ENCODE measurements at places on chromosomes 12 and 14.

GRCh38 chr12:95663525-95663924, 112.2 kb upstream of the USP44 start:
- DNase-seq: no peak

DNA sequence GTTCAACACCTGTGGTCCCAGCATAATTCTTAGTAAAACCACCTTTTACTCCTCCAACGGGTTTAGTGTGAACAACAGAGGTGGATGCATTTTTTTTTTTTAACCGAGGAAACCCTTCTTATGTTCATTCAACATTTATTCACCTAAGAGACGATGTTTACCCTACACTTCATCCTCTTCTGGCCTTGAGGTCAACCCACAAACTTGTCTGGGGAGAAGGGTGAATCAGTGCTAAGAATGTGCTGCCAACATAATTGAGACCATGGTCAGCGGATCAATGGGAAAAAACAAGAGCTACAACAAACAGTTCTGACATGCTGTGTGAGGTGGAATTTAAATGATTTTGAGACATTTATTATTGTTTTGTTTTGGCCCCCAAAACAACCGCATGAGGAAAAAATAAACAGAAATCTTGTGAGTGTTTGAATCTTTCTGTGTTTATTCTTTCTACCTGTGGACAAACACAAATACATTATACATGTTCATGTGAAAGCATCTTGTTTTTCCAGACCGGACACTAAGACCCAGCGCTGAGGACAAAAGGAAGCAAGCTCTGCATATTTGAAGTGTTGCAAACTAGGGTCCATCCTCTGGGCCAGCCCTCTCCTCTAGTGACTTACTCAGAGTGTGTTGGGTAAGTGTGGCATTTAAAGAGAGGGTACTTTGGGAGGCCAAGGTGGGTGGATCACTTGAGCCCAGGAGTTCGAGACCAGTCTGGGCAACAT, 5.1 kb upstream of the USP30 start:
- no peak for DNase-seq

DNA sequence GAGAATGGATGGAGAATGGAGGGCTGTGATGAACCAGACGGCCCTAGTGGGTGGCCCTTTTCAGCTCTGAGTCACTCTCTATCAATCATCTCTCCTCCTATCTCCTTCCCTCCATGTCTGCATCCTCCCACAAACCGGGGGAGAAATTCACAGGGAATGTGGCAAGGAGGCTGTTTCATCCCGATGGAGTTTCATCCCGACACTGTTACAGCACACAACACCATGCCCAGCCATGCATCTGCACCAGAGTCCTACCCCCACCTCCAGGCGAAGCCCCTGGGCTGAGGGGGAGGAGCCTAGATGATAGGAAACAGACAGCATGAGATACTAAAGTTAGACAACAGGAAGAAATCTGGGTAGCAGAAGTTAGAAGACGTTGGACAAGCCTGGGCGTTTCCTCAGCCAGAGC, 20.8 kb downstream of the SLC8B1 start:
- no peak for DNase-seq

DNA sequence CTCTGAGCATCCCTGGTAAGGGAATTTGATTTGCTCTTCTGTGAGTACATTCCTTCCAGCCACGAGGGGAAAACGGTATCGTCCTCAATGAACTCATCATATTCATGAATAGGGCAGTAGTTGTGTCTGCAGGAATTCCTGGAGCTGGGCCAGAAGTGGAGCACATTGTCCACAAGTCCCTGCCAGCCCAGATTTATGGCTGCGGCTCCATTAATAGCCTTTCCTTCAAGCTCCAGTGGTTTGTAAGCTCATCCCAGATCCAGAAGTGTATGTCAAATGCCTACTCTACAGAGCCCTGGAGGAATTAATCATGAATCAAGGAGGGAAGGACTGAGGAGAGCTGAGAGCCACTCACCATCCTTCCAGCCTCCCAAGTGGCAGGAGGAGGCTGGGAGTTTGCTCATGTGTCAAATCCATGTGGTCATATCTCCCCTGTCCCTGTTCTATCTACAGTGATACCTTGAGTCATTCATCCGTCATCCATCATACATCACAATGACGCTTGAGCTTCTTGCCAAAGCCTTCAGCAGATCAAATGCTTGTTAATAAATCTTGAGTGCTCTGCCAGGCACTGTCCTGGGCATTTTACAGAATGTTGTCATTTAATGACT, 65.5 kb downstream of the SVOP start:
- DNase-seq: no peak

DNA sequence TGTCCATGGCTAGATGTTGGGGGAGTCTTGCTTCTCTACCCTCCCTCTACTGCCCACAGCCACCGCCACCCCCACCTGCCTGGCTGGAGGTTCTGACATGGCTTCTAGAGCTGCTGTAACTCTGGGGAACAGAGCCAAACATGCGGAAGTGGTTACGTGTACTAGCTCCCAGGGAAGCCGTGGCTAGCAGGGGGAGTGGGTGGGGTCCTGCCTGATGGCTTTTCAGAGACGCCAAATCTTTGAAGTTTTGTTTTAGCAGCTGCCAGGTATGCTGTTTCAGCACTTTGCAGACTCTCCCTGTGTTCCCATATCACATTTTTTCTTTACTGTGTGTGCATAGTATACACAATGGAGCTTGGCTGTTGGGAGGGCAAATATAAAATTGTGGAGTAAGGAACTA, 150.3 kb downstream of the TGFB3 start:
- no peak for DNase-seq

DNA sequence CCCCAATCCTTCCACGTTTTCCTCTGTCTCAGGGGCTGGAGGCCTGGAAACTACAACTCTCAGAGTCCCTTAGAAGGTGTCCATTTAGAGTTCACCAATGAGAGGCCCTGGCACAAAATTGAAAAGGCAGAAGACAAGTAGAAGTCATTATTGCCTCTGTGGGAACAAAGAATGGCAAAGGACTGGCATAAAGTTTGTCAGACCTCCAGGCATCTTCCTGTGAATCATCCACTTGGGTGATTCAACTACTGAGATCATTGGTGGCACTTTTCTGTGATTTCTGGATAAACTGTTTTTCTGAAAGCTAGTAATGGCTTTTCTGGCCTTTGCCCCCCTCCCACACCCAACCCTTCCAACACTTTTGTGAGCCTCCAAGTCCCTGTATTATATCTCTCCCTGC, 42.6 kb upstream of the C12orf42 start:
- DNase-seq: no peak

DNA sequence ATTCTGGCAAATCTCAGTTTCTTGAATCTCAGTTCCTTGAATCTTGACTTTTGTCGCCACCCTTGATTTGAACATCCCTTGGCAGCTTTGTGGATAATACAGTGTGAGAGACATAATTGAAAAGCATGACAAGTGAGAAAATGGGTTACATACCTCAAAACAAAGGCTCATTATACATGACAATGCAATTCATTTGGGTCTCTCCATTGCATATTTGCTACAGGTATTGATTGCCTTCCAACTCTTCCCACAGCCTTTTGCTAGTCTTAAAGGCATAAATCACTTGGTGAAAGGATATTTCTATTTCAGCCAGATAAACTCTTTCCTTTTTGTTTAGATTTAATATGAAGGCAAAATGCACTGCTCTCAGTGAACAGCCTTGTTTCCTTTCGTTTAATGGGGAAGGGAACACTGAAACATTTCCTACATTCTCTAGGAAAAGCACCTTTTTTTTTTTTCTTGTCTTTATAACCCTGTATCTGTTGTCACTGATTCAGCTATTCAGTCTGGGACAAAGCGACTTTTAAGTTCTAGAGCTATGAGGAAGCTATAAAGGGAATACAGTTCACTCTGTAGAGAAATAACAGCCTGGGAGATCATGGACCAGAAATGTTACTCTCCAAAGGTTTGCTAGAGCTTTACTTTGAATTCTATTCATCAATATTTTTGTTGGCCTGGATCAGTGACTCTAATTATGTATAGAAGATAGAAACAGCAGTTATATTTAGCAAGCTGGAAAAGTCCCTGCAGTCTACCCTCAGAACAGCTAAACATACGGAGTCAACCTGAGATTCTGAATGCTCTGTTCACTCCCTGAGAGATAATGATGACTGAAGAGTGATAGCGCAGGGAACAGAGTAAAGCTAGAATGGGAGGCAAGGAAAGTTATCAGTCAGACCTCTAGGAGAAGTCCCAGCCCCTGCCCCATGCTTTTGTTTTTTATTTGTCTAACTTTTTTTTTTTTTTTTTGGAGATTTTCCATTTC, 311.4 kb downstream of the RGS6 start:
- no peak for DNase-seq

DNA sequence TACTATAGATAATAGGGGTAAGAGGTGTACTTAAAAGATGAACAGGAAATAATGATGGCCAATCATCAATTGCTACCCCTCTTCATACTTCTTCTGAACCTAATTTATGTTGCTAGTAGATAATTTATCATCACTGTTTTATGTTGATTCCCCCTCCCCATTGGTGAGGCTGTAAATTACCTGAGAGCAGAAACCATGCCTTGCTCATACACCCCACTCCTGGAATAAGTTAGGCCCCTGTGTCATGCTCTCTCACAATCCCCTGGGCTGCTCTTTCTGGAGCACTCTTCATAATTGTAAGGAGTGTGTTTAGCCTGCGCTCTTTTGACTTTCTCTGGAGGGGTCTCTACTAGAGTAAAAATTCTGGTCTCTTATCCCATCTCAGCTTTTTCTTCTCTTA, 180.7 kb downstream of the PAH start:
- no peak for DNase-seq

DNA sequence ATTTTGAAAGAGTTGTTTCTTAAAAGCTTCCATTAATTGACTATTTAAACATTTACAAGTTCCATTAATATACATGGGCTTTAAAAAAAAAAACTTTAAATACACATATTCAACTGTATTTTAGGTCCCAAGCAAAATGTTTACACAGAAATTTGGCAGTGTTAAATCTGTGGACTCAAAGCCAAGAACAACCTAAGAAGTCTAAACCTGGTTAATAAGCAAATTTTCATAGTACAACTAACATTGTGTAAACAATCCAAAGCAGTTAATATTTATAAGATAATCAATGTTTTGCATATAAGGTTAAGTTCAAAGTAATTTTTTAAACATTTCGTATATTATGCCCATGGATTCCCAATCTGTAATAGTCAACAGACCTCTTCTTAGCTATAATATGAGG, 77.0 kb downstream of the EPS8 start:
- DNase-seq: no peak

GRCh38 chr14:76115010-76115422, 36.7 kb upstream of the GPATCH2L start:
- DNase-seq: no peak

DNA sequence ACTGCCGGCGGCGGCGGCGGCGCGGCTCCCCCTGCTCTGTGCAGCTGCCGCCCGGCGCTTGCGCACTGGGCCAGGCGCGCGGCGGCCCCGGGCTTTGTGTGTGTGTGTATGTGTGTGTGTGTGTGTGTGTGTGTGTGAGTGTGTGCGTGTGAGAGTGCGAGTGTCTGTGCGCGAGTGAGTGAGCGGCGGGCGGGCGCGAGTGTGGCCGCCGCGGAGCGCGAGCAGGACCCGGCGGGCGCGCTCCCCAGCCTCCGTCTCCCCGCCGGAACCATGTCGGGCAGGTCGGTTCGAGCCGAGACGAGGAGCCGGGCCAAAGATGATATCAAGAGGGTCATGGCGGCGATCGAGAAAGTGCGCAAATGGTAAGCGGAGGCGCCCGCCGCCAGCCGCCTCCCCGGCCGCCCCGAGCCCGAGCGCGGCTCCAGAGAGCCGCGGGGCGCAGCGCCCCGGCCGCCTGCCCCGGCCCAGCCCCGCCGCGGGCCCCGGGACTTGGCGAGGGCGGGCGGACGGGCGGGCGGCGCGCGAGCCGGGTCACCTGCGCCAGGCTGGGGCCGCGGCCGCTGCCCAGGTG, at the start of gene BCL7A:
TSS of gene BCL7A (plus strand) at position 63 of the 571 bp plus-strand sequence. CDS start at position 271, 208 bp downstream.
- DNase-seq: no peak

- no peak for DNase-seq
Measured at GRCh38 chr14:71686677-71687076, 245.6 kb upstream of the RGS6 start.

DNA sequence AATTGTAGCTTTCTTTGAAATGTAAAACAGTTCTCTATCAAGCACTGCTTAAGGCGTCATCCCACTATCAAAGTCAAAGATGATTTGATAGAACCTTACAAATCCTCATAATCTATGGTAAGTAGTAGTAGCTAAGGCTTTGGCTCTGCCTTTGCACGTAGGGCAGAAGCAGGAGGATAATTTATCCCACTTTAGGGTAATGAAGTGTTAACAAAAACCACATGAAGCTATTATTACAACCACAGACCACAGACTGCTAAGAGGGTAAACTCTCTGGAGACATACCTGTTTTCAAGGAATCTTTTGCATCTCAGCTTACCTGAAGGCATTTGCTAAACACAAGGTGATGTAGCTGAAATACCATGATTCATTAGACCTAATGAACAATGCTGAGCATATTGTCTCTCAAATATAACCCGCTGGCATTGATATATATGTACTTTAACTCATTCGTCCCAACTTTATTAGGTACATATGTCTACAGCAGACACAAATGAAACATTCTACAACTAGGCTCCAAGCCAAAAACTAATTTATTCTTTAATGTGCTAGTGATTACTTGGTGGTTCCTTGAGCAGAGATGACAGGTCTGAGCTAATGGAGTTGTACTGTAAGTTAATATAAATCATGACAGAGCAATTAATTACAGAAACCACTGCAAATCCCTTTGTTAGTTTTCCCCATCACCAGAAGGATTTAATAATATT, 368.8 kb downstream of the ETNK1 start:
- DNase-seq: no peak

GRCh38 chr12:74741112-74741511, 203.5 kb downstream of the ATXN7L3B start:
- no peak for DNase-seq

- DNase-seq: no peak
Measured at GRCh38 chr12:54222609-54223008, 33.8 kb upstream of the SMUG1 start.

All from activated naive CD4-positive, alpha-beta T cell (primary cell).